ENCODE measurements at places on chromosomes 13 and 19.

DNA sequence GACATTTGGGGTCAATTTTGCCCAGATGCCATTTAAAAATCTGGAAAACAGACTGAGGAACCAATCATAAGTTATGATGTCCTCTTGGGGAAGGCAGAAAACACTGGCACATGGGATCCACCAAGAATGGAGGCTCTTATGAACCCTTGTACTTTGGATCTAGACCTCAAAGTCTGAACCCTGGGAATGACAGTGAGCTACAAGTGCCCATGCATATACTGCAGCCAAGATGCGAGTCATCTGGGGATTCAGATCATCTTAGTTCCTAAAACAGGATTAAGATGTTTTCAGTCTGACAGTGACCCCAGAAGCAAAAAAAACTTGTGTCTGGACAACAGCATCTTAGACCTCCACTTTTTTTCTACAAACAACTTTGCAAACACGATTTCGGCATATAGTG, 100.2 kb upstream of the SIAH3 start:
- DNase-seq = no peak

DNA sequence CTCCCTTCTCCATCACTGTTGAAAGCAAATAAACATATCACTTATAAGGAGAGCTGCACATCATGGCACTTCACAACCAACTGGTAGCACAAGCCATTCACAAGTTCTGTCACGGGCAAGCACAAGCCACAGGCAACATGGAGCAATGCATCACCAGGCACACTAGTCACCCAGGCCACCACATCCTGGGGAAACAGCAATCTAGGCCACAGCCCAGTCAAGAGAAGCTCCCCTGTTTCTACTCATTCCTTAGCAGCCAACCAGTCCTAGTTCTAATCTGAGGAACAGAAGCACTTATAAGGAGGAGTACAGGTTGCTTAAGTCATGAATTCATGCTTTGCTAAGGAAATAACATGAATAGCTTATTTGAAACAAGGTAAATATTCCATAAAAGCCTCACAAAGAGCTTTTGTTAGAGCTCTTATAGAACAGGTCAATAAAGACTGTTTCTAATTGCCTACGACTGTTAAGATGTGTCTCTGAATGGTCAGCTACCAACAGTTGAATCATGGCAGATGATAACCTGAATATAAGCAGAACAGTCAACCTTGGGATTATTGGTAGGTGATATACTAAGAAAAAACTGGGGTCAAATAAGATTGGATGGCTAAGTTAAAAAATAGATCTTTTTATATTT, 169.0 kb downstream of the TBC1D4 start:
- no peak for DNase-seq

- DNase-seq = no peak
These were observed 23.0 kb downstream of the GTF2F2 start for GRCh38 chr13:45143346-45143751.

GRCh38 chr19:12676384-12676792, 5.3 kb downstream of the DHPS start:
- DNase-seq = peak; percentile 88

- DNase-seq = no peak
These were observed 8.1 kb upstream of the KLF2 start for GRCh38 chr19:16316506-16316882.

- DNase-seq = no peak
These were observed 1.6 kb upstream of the KLK10 start for GRCh38 chr19:51020988-51021651.

- no peak for DNase-seq
These were observed 38.0 kb upstream of the DOCK9 start for GRCh38 chr13:99015606-99016490.

DNA sequence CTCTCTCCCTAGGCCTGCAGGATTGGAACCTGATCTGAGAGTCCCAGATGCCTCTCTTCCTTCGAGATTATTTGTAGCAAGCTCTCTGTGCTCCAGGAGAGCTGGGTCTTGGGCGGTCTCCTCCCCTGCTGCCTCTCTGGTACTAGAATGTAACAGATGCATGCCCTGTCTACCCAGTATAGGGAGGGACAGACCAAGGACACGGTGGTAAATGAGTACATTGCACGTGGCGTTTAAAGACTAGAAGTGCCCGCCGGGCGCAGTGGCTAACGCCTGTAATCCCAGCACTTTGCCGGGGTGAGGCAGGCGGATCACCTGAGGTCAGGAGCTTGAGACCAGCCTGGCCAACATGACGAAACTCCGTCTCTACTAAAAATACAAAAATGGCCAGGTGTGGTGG, 11.7 kb downstream of the SLC27A1 start:
- DNase-seq = no peak

DNA sequence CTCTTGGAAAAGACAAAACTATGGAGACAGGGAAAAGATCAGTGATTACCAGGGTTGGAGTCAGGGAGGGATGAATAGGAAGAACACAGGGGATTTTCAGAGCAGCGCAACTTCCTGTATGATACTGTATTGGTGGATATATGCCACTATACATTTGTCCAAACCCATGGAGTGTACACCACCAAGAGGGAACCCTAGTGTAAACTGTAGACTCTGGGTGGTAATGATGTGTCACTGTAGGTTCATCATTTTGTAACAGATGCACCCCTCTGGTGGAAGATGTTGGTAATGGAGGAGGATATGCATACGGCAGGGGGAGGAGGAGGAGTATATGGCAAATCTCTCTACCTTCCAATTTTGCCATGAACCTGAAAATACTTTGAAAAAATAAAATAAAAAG, 68.1 kb downstream of the UFM1 start:
- DNase-seq = no peak

GRCh38 chr13:54449922-54450321, 1421.3 kb downstream of the OLFM4 start:
- DNase-seq = no peak

DNA sequence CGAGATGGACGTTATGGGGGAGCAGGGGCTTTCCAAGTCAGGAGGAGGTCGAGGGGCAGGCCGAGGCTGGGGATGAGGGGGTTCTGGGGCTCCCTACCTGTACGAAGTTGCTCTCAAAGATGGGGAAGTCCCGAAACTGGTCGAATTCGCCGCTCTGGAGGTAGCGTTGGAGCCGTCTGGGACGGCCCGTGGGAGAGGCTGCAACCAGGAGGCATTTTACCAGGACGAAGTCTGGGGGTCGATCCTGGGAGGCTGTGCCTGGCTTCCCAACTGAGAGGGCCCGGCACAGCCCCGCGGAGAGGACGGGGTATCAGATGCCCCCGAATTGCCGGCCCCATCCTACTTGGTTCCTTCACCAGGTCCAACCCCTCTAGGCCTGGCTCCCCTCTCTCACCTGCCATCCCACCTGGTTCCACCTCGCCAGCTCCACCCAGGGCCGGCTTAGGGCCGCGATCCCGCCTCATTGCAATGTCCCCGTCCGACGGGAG, 527 bp upstream of the EMC10 start:
- DNase-seq = no peak

- no peak for DNase-seq
These were observed 14.4 kb upstream of the DPP9 start for GRCh38 chr19:4737955-4738600.

DNA sequence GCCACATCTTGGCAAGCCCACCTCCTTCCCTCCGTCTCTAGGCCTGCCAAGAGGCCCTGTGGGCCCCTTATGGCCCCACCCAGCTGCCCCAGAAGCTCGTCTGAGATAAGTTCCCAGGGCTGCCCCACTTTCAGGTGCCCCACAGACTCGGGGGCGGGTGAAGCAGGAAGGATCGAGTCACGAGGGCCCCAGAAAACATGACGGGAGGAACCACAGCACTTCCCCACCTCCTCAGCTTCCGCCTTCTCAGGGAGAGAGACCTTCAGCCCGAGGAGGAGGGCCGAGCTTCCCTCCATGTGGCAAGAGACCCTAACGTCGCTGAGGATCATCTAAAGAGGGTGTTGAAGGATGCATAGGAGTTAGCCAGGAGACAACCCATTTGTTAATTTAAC, 4.5 kb upstream of the IL12RB1 start:
- peak; percentile 81 for DNase-seq

- no peak for DNase-seq
These were observed 7.8 kb upstream of the VSTM2B start for GRCh38 chr19:29517946-29518345.

DNA sequence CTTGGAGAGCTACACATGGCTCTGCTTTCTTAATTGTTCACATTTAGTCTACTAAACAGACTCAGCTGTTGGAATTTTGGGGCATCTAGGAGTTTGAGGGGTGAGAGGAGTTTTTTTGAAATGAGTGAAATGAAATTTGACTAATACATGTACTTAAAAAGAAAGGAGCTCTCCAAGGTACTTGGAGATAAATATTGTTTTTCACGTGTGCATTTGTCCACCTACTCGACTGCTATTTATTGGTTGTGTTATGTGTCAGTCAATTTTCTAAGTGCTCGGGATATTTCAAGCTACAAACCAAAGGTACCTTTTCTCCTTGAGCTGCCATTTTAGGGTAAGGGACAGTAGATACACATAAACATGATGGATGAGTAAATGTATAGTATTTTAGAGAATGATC, 697.0 kb downstream of the LIG4 start:
- DNase-seq = no peak

GRCh38 chr19:16599655-16600346, 27.6 kb upstream of the SLC35E1 start:
- DNase-seq = no peak

DNA sequence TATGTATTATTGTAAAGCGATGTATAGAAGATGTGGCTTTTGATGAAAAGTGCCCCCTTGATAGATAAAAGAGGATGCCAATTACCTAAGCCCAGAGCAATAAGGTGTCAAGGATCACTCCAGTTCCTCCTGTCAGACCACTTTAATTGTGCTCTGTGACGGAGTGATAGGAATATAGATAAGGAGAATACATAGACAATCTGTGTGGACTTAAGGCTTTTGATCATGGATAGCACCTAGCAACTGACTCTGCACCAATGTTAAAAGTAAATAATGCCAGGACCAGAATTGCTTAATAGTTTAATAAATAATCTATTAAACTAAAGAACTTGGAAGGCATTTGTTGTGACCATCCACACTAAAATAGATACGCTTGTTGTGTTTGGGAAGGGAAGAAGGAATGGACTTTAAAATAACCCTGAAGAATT, 390.7 kb upstream of the ARGLU1 start:
- DNase-seq = no peak

DNA sequence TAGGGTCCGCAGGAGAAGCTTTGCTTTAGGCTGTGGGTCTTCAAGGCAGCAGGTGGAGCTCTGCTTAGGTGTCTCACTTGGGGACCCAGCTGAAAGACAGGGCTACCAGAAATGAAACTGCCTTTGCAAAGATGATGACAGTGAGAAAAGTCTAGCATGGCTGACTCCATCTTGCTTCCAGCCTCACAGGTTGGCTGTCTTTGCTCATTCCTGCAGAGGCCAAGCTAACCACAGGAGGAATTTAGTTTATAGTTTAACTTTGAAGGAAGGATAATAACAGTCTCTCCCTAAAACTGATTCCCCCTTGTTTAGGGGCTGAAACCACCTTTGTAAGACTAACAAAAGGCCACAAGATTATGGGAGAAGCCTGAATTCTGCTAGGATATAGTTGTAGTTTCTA, 252.4 kb downstream of the UQCRFS1 start:
- no peak for DNase-seq

- peak; percentile 7 for DNase-seq
These were observed 29.1 kb downstream of the CEBPG start for GRCh38 chr19:33402421-33403220.

- DNase-seq = no peak
These were observed 124.3 kb upstream of the STARD13 start for GRCh38 chr13:33409673-33410510.

DNA sequence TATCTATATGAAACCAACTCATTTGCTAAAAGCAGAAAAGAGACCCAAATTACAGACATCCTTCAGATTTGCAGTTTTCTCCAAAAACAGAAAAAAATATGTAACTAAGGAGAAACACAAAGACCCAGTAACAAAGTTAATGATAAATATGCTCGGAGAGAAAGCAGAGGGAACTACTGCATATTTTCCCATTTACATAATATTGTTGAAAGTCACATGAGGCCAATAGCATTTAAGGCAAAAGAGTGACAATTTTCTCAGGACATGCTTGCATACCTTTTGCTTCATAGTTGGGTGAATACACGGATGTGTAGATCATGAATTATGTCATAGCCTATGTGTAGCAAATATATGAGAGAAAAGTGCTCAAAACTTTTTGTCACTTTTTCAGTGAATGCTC, 310.3 kb downstream of the EFNB2 start:
- DNase-seq = no peak

- no peak for DNase-seq
These were observed 16.0 kb downstream of the TMEM272 start for GRCh38 chr13:51828730-51829567.

- no peak for DNase-seq
These were observed 260.7 kb downstream of the NHLRC3 start for GRCh38 chr13:39298951-39299350.

DNA sequence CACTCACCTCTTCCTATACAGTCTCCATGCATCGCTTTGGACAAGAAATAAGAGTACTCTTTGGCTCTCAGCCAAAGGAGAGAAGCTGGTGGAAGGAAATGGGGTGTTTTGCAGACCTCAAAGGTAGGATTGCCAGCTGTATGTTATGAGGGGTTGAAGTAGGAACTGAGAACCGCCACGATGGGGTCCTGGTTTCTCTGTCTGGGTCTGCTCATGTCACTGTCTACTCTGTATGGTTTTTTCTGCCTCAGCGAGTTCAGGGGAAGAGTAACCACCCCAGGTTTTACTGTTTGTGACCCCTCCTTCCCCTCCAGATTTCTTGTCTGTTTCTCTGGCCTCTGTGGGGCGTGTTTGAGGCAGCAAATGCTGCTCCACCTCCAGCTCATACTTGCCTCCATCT, 4.1 kb downstream of the ZNF805 start:
- DNase-seq = no peak

DNA sequence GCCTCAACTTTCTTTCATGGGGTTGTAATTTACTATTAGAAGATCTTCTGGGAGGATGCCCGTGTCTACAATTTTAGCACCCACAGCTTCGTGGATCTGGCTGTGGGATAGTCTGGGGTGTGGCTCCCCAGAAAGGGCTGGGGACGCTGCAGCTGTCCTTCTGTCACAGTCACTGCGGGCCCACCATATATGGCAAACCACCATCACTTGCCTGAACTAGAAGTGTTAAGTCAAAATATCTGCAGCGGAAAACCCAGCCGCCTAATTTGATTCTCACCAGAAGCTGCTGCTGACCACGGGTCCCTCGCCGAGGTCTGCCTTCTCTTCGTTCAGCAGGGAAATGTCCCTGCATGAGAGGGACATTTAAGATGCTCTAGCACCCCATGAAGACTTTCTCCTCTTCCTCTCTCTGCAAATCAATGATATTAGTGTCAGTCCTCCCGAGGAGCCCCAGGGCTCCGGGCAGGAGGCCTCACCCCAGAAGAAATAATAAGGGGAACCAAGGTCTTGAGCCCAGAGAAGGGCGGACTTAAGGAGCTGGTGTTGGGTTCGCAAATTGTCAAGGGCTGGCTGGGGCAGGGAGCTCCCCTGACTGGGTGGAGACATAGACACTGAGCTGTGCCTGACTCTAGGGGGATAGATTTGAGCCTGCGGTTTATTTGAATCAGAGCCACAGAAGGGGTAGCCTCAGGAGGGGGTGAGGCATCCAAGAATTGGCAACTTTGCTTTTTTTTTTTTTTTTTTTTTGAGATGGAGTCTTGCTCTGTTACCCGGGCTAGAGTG, 3.0 kb upstream of the MATK start:
- DNase-seq = no peak

Data from activated naive CD4-positive, alpha-beta T cell treated with anti-CD3 and anti-CD28 coated beads, Interleukin-2, amount 50 U/mL, for 16 hours (primary cell).